NCI-H345 (cell line): ENCODE measurements at places on chromosomes 1 and 21.

DNA sequence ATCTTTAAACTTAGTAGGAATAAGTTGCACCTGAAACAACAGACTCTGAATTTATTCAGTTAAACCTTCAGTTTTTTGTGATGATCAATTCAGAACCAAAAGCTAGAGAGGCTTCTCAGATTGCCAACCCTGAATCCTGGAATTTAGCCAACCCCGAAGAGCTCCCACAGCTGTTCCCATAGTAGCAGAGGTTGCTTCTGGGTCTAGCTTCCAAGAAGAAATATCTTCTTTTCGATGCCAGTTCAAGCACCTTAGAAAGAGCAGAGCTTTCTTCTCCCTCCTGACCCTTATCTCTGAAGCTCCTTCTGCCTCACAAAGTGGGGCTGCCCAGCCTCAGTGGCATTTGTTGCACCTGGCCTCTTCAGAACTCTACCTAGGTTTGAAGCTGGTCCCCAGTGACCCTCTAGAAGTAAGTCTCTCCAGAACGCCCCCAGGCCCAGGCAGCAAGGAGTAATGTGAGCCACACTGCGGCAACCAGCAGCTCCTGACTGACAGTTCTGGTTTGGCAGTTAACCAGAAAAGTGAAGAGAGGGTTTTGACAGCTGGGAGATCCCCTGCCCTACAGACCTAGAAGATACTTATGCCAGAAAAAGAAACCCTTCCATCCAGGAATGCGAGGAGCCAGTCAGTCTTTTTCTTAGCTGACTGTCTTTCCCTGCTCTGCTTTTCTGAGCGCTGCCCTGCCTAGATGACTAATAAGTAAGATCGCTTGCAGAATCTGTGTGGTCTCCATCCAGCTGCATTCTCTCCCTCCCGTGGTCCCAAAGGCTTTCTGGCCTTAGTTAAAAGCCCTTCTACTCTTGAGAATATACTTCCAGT lies 165.9 kb downstream of the ADGRL4 start:
- peak; percentile 81 for DNase-seq

DNA sequence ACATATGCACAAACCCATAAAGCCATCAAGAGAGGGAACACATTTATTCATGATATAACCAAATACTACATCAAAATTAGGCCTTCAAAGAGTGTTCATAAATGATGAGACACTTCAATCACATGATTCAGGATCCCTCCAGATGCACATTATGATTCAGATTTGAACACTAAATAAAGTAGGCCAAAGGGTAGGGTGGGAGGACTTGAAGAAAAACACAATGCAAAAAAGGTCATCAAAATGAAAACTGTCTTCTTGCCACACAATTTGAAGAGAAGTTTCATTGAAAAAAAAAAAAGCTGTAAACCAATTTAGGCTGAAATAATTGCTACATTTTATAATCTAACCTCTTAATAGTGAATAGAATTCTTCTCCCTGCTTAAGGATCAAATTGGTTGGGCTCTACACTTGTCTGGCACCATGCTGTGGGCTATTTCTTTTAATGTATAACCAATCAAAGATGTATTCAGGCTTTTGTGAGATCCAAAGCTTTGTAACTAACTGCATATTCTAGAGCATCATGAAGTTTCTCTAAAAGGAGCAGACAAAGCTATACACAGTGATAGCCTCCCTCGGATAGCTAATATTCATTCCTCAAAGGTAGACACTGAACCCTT lies 58.1 kb downstream of the ZSWIM5 start:
- no peak for DNase-seq

- DNase-seq = no peak
Measured at GRCh38 chr1:98839840-98840239, 164.8 kb downstream of the PLPPR5 start.

GRCh38 chr1:183019860-183020259 lies 3.4 kb upstream of the LAMC1 start:
- no peak for DNase-seq

DNA sequence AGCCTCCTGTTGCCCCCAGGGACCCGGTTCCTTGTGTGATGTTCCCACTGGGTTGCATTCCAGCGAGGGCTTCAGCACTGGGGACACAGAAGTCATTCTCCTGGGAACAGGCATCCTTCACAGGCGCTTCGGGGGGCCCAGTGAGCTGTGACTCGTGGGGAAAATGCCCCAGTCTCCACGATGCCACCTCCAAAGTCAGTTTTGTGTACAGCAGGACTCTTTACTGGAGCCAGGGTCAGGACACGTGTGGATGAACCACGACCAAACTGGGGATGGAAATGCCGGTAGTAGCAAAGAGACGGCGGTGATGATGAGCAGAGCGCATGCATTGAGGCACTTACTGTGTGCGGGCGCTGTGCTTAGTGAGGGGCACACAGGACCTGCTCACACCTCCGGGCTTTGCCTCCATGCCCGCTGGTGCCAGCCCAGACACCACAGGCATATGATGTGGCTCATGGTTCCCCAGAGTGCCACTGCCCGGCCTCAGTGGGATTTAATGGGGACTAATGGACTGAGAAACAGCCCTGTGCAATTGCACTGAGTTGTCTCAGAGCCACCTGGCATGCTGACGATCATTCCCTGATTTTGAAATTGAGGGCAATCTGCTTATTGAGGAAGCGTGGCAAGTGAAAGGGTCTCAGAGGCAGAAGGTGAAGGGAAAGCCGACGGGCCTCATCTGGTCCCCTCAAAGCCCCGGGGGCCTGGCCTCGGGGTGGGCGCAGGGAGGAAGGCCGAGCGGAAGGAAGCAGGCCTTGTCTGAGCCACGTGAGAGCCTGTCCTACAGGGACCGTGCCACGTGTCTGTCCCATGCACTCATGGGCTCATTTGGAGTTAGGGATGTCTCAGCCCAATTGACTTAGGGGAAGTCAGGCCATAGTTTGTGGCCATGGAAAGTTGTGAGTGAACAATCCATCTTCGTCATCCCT lies 91.4 kb downstream of the PDE9A start:
- no peak for DNase-seq

- no peak for DNase-seq
Measured at GRCh38 chr1:160127865-160128523, 12.4 kb downstream of the ATP1A2 start.

GRCh38 chr1:61085206-61085982 lies 3.0 kb downstream of the NFIA start:
- no peak for DNase-seq

GRCh38 chr21:31429506-31429905 lies 85.4 kb upstream of the TIAM1 start:
- no peak for DNase-seq

DNA sequence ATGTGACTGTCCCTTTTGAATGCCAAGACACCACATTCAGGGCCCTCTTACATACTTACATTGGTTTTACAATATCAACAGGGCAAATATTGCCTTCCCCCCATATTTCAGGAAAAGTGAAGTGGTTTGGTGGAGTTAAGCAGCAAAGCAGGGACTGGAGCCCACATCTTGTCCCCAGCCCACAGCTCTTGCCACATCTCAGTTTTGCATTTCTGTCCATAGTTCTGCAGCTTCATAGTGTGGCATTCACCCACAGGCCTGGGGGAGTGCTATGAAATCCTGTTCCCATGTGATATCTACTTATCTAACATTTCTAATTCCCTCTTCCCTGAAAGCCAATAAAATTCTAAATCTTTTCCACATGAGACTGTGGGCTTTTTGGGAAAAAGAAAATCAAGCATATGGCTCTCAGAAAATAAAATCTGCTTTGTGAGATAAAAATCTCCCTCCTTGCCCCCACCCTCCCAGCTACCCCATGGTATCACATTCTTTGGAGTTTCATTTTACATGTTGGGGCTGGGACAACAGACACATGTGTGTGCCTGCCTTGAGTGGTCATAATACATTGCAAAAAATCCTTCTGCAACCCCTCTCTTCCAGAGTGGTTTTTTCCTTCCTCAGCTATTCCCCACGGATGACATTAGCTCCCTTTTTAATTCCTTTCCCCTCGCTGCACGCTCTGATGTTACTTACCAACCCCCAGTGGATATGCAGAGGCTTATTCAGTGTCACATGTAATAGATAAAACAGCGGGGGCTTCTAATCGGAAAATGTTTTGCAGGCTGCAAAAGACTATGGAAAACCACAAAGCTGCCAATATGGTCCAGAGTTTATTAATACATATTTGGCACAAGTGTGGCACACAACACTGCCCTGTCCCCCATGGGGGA lies 20.5 kb upstream of the CD2 start:
- no peak for DNase-seq

DNA sequence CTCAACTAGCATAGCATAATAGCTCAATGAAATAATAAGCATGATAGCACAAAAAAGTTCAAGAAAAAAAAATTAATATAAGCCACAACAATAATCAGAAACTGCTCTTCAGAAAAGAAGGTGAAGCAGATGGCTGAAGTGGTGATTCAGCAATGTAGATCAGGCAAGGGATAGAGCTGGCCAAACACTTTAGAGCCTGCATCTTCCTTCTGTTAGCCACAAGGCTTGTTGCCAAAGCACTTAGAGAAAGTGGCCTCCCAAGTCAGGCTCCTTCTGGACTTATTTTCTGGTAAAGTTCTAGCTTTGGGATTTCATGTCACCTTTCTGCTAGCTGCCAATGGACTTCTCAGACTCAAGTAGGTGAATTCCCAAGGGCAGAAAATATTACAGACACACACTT lies 60.3 kb upstream of the C1orf87 start:
- no peak for DNase-seq

DNA sequence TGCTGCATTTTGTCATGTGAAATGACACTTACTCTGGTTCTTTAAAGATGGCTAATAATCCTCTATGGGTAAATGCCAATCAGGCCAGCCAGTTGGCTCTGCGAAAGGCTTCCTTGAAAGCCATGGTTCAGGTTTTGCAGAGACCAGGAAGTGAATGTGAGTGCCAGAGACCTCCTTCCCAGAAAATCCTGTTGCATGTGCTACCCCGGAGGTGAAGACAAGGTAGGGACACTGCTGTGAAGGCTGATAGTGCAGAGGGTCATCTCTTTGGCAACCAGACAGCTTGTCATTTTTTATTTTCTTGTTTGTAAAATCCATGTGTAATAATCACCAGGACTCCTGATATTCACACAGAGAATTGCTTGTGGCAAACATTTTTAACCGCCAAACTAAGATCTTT lies 18.7 kb downstream of the LRRC8D start:
- no peak for DNase-seq

GRCh38 chr1:109151146-109151990 lies 37.5 kb downstream of the ELAPOR1 start:
- DNase-seq = peak; percentile 28

GRCh38 chr1:162908780-162909179 lies 47.8 kb upstream of the CCDC190 start:
- DNase-seq = no peak

DNA sequence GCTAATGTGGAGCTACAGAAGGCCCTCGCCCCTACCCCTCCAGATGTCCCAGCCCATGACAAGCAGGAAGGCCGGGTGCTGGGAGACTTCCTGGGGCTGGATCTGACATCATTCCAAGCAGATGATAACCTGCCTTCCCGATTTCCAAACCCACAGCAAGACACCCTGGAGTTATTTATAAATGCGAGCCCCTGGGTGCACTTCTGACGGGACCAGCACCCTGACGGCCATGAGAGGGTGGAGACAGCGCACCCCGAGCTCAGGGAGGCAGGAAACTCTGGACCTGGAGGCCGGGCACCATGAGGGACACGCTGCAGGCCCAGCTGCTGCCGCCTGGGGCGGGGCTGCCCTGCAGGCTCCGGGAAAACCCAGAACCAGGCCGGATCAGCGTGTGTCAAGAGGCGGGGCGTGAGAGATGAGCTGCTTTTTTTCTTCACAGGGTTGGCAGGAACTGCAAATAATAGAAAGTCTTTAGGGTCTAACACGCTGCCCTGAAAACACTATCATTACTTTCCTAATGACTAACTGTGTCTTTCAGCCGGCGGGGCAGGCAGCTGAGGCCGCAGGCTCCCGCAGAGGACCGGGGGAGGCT lies 2.5 kb upstream of the PCBP3 start:
- DNase-seq = no peak

- DNase-seq = no peak
Measured at GRCh38 chr1:9317591-9318417, 25.1 kb downstream of the SPSB1 start.

GRCh38 chr1:18244762-18245161 lies 137.2 kb downstream of the IGSF21 start:
- no peak for DNase-seq

- DNase-seq = no peak
Measured at GRCh38 chr1:32518976-32519375, 20.3 kb upstream of the ZBTB8A start.

DNA sequence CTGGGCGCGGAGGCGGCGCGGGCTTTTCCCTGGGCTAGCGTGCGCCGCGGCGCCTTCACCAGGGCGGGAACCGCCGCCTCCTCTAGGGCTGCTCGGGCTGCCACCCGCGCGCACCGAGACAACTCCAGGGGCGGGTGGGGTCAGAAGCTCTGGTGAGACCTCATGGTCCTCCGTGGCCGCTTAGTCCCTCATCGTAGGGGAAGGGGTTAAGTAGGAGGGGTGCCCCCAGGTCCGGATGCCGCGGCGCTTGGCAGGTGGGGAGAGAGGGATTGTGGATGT lies 559 bp downstream of the SERTAD4 start:
- peak; percentile 54 for DNase-seq

DNA sequence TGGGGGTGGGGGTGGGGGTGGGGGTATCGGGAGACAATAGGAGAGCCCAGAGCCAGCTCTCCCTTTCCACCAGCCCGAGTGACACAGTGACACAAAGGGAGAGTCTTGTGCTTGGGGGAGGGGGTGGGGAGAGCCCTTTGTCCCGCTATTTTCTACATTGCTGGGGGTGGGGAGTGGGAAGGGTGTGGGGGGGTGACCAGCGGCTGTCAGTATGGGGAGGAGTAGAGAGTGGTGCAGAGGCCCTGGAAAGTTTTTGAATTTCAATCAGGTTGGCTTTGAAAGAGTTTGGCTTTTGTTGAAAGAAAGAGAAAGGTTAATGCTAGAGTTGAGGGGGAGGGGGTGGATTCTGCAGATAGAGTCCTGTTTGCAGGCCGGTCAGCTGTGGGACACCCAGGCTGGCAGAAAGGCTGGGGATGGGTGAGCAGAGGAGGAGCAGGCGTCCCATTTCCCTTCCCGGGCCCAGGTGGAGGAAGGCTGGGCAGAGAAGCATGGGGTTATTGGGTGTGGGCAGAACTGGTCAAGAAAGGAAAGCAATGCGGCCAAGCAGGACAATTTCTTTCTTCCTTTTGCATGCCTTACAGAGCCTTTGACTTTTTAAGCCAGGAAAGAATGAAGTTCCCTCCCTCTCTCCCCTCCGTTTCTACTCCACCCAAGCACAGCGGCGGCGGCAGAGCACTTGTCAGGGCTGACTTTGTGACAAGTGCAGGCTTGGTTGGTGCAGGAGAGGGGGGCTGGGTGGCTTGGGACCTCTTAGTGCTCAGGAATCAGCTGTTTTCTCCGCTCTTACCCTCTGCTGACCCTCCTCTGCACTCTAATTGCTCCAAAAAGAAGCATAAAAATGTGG lies 96.2 kb downstream of the RNF220 start:
- no peak for DNase-seq
